ENCODE measurements at places on chromosomes 4 and X. TPM values are rescaled to one million over a fixed set of nuclear protein-coding genes. Genes with fewer than 3 reads are reported as not detected.
A peak's percentile ranks its signal among the peaks of the same experiment; 100 is the strongest.

The GPAT3 gene
- total RNA-seq, result 1.3 TPM

The UGT2A1 gene
- not detected for total RNA-seq

The KCNE5 gene
- 0.35 TPM for total RNA-seq

DNA sequence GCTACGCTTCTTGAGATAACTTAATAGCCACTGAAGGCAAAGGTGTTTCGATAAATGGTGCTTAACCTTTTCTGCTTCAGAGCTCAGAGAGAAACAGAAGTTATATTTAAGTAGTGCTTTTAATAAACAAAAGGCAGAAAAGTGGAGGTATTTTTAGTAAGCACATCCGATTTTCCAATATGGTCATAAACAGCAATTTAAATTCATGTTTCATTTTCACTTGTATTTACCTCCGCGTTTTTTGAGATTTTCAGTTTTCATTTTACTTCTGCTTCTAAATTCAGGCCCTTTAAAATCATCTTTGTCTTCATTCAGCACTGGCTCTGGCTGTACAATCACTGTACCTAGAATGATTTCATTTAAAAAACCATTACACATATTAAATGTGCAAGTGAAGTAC is 92.4 kb downstream of the ATRX start:
- peaks cover 12% of the 10 kb centered on the region for H3K4me1 ChIP-seq
- H3K4me3 ChIP-seq, result no peak overlapping the region
- H3K27me3 ChIP-seq, result no peaks in the 10 kb centered on the region
- peak overlapping the region; percentile 14 for H3K27ac ChIP-seq
- peaks cover 10% of the 10 kb centered on the region for H3K36me3 ChIP-seq

DNA sequence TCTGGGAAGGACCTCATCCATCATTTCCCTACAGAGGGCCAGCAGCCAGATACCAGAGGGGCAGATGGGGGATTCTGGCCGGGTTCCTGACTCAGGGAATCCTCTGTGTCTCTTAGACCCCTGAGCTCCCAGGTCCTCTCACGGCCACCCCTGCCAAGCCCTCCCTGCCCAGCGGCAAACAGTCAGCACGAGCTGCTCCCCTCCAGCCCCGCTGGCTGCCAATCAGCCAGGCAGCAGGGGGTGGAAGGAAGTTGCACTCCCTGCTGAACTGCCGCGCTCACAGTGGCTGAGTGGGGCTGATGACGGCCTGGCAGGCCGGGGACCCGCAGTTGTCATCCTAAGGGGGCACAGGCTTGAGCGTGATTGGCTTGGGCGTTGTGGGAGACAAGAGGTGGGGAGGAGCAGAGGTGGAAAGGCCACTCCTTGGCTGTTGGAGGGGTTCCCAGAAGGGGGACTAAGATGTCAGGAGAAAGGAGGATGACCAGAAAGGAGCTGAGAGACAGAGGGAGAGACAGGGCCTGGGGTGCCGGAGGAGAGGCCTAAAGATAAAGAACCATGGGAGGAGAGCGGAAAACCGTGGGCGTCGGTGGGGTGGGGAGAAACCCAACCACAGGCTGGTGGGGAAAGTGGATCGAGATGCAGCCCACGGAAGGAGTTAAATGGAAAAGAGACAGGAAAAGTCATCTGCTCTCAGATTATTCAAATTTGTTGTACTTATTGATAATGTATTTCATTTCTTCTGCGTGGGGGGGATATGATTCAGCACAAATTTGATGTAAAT is 4.4 kb upstream of the CCDC149 start:
- H3K27ac ChIP-seq, result no peak overlapping the region
- H3K4me3 ChIP-seq, result no peak overlapping the region
- H3K4me1 ChIP-seq, result peaks cover 2% of the 10 kb centered on the region
- no peaks in the 10 kb centered on the region for H3K36me3 ChIP-seq
- peaks cover 34% of the 10 kb centered on the region for H3K27me3 ChIP-seq
- no peak for DNase-seq

The MAGEB10 gene
- total RNA-seq, result not detected

- peaks cover 7% of the 10 kb centered on the region for H3K27me3 ChIP-seq
- no peak for DNase-seq
- H3K27ac ChIP-seq, result no peak overlapping the region
Measured at GRCh38 chr4:152590179-152591031, 54.5 kb upstream of the FBXW7 start.

The LAMP2 gene
- 34.5 TPM for total RNA-seq

The PKD2 gene
- total RNA-seq, result 4.1 TPM

DNA sequence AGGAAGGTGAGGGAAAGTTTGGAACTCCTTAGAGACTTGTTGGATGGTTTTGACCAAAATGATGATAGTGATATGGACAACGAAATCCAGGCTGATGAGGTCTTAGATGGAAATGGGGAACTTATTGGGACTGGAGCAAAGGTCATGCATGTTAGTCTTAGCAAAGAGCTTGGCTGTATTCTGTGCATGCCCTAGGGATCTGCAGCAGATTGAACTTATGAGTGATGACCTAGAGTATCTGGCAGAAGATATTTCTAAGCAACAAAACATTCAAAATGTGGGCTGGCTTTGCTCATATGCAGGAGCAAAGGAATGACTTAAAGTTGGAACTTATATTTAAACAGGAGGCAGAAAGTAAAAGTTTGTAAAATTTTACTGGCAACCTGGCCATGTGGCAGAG is 489.3 kb upstream of the DIPK2B start:
- H3K4me1 ChIP-seq, result no peaks in the 10 kb centered on the region
- H3K4me3 ChIP-seq, result no peak overlapping the region
- H3K36me3 ChIP-seq, result no peaks in the 10 kb centered on the region
- H3K27me3 ChIP-seq, result no peaks in the 10 kb centered on the region

The CXorf49 gene
- total RNA-seq, result not detected

The MAGEB2 gene
- total RNA-seq, result not detected

DNA sequence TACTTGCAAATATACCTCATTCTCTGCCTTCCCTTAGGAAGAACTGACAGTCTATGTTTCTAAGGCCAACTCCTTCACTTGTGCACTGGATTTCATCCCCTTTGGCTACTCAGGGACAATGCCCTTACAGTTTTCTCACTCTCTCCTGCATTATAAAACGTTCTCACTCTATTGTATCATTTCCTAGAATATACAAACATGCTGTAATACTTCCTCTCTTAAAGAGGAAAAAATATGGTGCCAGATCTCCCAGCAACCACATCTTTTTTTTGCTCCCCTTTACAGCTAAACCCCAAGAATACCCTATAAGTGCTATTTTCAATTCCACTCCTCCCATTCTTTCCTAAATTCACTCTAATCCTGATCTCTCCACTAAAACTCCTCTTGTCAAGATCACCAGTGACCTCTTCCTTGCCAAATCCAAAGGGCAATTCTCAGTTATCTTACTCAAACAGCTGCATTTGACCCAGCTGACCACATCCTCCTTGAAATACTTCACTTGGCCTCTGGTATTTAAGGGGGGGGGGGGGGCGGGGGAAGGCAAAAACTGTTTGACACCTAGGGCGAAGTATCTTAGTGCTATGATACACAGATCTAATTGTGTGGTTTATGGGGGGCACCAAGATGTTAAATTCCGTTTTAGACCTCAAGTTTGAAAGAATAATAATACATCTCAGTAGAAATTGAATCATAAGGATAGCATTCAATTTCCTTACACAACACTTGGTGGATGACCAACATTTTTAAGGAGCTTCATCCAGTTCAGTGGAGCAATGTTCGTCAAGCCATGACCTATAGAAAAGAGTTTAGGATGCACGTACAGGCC is 1.6 kb downstream of the RCHY1 start:
- DNase-seq, result no peak
- H3K36me3 ChIP-seq, result peaks cover 22% of the 10 kb centered on the region
- peaks cover 38% of the 10 kb centered on the region for H3K4me1 ChIP-seq
- H3K27me3 ChIP-seq, result no peaks in the 10 kb centered on the region
- H3K4me3 ChIP-seq, result no peak overlapping the region

- no peak for DNase-seq
- H3K27ac ChIP-seq, result no peak overlapping the region
- H3K36me3 ChIP-seq, result no peaks in the 10 kb centered on the region
- no peaks in the 10 kb centered on the region for H3K4me1 ChIP-seq
- no peak overlapping the region for H3K4me3 ChIP-seq
- H3K27me3 ChIP-seq, result peaks cover 8% of the 10 kb centered on the region
Measured at GRCh38 chr4:169986369-169986768, 39.8 kb downstream of the MFAP3L start.

The KIF4A gene
- total RNA-seq, result 25.4 TPM

DNA sequence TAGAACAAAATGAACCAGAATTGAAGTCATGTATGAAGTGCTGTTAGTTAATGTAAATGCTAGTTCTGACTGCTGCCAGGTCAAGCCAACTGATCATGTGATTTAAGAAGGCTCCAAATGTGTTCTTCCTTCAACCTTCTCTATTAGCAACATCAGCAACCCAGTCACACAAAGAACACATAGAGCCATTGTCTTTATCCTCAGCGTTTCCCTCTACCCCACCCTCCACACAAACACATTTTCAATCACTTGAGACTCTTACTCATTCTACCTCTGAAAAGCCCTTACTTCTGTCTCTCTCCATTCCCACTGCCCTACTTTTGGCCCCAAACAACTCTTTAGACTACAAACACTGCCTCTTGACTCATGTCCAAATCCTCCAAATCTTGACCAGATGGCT is 89.7 kb upstream of the KDR start:
- H3K4me1 ChIP-seq, result no peaks in the 10 kb centered on the region
- DNase-seq, result no peak
- H3K27ac ChIP-seq, result no peak overlapping the region
- no peak overlapping the region for H3K4me3 ChIP-seq
- H3K27me3 ChIP-seq, result peaks cover 10% of the 10 kb centered on the region

GRCh38 chr4:175656649-175657048 is 155.4 kb downstream of the GPM6A start:
- no peaks in the 10 kb centered on the region for H3K36me3 ChIP-seq
- H3K4me3 ChIP-seq, result no peak overlapping the region
- no peaks in the 10 kb centered on the region for H3K27me3 ChIP-seq
- DNase-seq, result no peak
- no peaks in the 10 kb centered on the region for H3K4me1 ChIP-seq

DNA sequence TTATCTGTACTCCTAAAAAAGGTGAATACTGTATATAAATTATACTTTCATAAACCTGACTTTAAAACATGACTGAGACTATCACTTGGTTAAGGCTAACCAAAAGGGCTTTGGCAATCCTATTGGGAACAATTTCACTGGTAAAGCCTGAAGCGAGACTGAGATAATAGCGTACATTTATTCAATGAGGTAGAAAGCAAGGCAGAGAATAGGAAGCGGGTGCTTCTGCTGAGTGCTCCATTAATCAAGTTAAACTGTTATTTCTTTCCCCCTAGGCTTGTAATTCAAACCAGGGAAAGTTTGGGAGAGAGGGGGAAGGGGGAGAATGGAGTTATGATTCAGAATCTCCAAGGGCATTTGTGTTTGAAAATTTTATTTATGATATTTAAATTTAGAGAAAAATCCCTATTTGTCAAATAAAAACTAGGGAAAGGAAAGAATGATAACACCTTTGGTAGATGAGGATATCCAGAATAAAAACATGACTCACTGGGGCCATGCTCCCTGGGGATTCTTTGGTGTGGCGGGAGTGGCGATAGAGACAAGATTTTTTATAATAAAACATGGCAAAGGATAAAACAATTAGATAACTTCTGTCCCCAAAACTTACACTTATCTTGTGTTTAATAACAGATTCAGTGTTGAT is 34.6 kb upstream of the SORBS2 start:
- H3K27ac ChIP-seq, result no peak overlapping the region
- H3K36me3 ChIP-seq, result no peaks in the 10 kb centered on the region
- peaks cover 2% of the 10 kb centered on the region for H3K27me3 ChIP-seq
- no peak for DNase-seq

DNA sequence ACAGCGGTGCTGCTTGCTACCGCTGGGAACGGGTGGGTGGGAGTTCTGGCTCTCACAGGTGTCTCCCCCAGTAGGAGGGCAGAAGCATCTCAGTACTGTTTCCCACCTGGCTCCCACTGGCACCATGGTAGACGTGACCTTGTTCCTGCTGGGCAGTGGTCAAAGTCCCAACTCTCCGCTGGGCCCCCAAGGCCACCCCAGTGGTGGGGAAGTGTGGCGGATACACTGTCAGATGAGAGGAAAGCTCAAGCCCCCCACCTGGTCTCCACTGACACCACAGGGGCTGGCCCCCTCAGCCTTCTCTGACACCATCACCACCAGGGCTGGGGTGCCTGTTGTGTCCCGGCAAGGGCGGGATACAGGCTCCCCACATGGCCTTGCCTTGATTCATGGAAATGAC is 24.6 kb downstream of the LETM1 start:
- H3K27ac ChIP-seq, result no peak overlapping the region
- H3K4me3 ChIP-seq, result no peak overlapping the region
- peaks cover 29% of the 10 kb centered on the region for H3K36me3 ChIP-seq
- DNase-seq, result no peak

DNA sequence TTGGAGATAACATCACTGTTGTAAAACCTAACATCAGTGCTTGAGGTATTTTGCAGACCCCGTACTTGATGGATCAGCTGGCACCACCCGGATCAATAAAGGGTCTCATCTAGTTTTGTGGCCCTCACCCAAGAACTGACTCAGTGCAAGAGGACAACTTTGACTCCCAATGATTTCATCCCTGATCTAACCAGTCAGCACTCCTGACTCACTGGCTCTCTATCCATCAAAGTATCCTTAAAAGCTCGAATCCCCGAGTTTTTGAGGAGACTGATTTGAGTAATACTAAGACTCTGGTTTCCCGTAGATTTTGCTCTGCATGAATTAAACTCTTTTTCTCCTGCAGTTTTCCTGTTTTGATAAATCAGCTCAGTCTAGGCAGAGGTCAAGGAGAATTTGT is 2498.1 kb downstream of the PCDH7 start:
- DNase-seq, result no peak
- H3K27me3 ChIP-seq, result no peaks in the 10 kb centered on the region
- H3K27ac ChIP-seq, result no peak overlapping the region
- no peak overlapping the region for H3K4me3 ChIP-seq
- no peaks in the 10 kb centered on the region for H3K36me3 ChIP-seq

- H3K27me3 ChIP-seq, result peaks cover 2% of the 10 kb centered on the region
- no peak overlapping the region for H3K4me3 ChIP-seq
- no peaks in the 10 kb centered on the region for H3K36me3 ChIP-seq
- DNase-seq, result no peak
- no peaks in the 10 kb centered on the region for H3K4me1 ChIP-seq
Measured at GRCh38 chr4:5933116-5933515, 40.2 kb upstream of the CRMP1 start.

GRCh38 chr4:7792616-7793015 is 147.0 kb downstream of the AFAP1 start:
- no peak overlapping the region for H3K27ac ChIP-seq
- H3K4me3 ChIP-seq, result no peak overlapping the region
- peaks cover 23% of the 10 kb centered on the region for H3K36me3 ChIP-seq
- H3K4me1 ChIP-seq, result peaks cover 2% of the 10 kb centered on the region
- peak; percentile 1 for DNase-seq
- no peaks in the 10 kb centered on the region for H3K27me3 ChIP-seq

- H3K27me3 ChIP-seq, result no peaks in the 10 kb centered on the region
- peaks cover 56% of the 10 kb centered on the region for H3K36me3 ChIP-seq
- peak overlapping the region; percentile 2 for H3K27ac ChIP-seq
- H3K4me3 ChIP-seq, result no peak overlapping the region
- H3K4me1 ChIP-seq, result peaks cover 35% of the 10 kb centered on the region
- peak; percentile 15 for DNase-seq
Measured at GRCh38 chr4:476501-476900, 22.5 kb downstream of the ZNF721 start.

The HHIP gene
- not detected for total RNA-seq
